Inflammatory macrophage (primary cell): ENCODE measurements at places on chromosomes 6 and 20.
A peak's percentile ranks its signal among the peaks of the same experiment; 100 is the strongest.

DNA sequence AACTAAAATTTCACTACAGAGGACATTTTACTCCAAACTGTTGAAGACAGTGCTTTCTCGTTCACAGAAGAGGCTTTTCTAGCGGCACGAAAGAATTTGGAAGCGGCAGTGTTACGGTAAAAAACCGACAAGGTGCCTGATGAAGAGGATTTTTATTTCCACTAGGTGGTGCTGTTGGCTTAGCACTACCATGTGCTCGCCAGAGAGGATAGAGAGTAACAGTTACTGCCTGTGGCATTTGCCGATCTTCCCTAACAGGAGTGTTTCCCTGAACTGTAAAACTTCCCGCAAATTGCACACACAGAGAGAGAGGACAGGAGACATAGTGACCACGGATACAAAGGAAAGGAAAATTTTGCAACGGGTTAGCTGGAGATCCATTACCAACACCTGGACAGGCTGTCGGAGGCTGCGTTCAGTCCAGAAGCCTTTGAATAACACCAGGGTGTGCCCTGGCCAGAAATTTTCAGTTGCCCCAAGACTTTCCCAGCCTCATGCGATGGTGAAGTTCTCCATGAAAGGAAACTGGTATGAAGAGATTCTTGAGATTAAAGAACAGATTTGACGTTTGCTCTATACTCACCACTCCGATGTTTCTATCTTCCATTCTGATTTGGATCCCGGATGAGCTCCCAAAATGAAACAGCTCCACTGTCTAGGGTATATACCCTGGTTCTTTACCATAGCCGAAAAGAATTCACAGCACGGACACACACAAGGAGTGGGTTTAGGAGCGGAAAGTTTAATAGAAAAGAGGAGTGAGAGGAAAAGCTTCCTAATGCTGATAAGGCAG lies 48.1 kb downstream of the HLA-DPB1 start:
- DNase-seq: peak; percentile 67

DNA sequence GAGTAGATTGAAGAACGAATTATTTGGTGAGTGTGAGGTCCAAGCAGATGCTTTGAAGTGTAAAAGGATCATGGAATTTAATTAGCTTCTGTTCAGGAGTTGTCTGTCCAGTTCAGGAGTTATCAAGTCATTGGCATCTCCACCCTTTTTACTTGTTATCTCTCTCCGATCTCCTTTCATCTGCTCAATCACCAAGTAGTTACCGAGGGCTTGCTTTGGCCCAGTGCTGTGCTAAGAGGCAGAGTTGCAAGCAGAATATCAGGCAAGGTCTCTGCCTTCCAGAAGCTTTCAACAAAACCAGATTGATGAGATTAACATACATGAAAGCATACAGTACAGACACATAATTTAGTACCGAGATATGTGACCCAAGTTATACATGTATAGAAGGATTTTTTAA lies 10.2 kb upstream of the TNFRSF21 start:
- DNase-seq: no peak

- no peak for DNase-seq
These were observed 230.9 kb downstream of the ZNF217 start for GRCh38 chr20:53362736-53363135.

DNA sequence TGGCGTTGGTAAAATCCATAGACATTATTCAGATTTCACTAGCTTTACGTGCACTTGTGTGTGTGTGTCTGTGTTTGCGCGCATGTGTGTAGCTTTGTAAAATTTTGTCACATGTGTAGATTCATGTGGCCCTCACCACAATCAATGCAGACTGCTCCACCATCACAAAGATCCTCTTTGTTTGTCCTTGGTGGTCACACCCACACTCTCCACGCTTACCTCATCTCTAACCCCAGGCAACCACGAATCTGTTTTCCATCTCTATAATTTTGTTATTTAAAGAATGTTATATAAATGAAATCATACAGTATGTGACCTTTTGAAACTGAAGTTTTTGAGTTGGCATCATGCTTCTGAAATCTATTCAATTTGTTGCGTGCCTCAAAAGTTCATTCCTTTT lies 58.5 kb downstream of the GRM1 start:
- no peak for DNase-seq

DNA sequence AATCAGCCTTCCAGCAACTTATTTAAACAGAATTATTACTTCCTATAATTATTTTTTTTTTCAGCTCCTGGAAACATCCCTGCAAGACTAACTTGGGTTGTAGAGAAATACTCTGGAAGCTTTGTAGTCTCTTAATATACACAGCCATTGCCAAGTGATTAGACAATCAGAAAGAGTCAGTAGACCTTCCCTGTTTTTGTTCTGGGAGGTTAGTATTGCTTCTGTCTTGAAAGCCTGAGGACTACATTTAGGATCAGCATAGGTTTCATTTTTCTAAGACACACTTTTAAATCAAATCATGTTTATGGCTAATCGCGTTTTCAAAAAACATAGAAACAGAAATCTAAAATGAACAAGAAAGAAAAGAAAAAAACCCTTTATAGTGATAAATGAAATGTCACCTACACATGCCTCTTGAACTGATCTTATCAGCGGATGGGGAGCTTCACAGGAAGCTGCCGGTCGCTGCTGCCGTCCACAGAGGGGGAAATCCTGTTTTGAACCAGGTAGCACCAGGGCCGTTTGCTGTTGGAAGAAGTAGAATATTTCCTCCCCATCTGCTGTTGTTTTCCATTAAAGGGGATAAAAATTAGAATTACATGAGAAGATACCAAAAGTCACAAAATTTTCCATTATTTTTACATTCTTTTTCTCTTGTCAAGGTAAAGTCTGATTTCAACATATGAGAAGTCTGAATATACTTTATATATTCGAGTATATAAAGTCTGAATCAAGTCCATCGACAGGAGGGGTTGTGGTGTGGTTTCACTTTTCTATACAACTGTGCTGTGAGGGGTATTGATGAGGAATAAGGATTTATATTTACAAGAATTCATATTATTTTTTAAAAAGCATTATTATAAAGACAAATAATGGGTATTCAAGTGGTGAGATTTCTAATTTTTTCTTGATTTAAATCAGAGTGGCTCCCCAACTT lies 94.6 kb downstream of the ARMC2 start:
- no peak for DNase-seq

DNA sequence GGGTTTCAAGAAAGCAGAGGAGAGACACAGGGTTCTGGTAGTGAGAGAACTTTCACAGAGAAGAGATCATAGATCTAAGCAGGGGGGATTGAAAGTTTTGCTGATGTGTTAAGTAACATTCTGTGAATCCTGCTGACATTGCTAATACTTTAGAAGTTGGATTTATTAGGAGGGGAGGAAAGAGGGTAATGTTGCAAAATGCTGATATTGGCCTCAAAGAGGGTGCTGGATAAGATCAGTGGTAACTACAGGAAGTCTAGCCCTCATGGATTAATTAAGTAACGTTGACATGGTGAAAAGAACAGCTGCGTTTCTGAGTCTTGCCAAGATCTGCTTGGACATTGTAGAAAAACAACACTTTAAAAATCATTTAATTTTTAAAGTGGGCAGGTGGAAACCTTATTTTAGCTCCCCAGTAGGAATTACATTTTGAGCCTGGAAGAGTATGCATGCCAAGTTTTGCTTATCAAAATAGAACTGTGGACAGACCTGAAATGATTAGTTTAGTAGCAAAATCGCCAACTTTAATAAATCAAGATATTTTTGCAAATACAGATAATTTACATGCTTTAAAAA lies 606.0 kb upstream of the HTR1E start:
- no peak for DNase-seq

DNA sequence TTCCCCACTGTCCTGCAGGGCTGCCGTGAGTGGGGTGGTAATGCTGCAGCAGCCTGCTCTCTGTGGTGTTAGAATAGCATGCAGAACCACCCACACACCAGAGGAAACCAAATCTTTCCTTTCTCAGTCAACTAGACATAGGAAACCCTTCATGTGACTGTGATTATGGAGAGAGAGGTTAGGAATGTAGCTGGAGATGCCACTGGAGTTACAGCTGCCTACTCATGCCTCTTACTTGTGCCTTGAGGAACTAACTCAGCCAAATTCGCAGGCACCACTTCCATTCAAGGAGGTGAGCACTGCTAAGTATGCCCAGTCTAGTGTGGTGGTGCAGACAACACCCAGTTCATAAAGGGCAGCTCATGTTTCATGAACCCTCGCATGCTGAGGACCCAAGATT lies 27.4 kb downstream of the MUC22 start:
- DNase-seq: peak; percentile 5

DNA sequence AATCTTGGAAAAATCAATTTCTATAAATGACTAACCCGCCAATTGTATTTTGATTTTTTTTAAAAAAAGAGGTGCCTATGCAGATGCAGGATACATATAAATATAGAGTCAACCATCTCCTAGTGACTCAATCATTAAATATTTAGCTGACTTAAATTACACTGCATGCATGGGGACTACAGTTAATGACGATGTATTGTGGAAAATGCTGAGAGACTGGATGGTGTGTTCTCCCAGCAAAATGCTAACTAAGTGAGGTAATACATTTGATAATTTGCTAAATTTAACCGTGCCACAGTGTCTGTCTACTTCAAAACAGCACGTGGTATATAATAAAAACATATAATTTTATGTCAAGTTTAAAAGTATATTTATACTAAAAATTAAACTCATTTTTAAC lies 341.6 kb downstream of the PRKN start:
- no peak for DNase-seq

GRCh38 chr20:15439551-15439950 lies 1102.1 kb upstream of the FLRT3 start:
- DNase-seq: no peak

- no peak for DNase-seq
These were observed 29.1 kb downstream of the BFSP1 start for GRCh38 chr20:17502105-17502504.

- DNase-seq: peak; percentile 70
These were observed 24.4 kb downstream of the PTPN1 start for GRCh38 chr20:50534567-50534966.

- no peak for DNase-seq
These were observed 133.1 kb downstream of the HFE start for GRCh38 chr6:26220145-26220970.

DNA sequence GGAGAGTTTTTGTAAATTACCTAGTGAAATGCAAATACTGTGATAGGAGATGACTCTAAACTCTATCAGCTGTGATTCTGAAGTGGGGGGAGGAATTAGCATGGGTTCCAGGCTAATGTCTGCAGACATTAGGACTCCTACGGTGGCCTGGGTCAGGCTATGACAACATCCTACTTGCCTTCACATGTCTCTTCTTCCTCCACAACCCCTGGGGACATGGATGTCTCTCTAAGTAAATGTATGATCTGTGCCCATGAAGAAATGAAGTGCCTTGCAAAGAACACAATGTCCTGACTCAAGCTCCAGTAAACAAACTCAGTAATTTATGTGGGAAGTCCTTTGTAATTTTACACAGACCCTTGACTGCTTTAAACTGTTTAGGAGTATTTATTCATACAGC lies 165.8 kb upstream of the EEF1E1 start:
- no peak for DNase-seq

DNA sequence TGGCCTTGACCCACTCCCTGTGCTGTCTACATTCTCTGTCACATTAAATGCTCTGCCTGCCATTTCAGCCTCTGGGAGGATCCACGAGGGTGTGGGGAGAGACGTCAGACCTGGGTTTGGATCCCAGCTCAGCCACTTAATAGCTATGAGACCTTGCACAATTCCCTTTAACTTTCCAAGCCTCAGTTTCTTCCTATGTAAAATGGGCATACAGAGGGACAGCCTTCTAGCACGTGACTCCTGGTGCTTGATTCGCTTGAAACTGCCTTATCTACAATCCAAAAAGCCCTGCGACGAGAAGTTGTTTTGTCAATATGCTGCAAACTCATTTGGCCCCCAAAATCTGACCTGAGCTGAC lies 40.0 kb downstream of the TOX2 start:
- no peak for DNase-seq

DNA sequence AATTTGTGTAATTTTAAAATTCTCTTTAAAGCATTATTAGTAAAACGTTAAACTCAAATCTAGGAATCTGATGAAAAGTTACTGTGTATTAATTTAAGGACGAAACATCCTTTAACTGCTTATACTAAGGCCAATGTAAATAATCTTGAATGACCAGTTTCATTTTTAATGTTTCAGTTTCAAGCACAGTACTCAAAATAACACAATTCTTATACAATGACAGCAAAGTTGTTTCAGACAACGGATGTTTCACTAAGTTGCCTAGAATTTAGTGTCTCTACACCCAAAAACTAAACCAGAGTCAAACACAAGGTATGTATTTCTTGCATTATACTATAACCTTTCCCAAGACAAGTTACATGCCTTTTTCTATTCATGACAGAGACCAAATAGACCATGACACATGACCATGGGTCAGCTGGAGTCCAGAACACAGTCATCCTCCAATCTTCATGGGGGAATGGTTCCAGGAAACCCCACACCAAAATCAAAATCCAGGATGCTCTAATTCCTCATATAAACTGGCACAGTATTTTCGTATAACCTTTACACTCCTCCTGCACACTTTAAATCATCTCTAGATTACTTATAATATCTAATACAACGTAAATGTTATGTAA lies 7.7 kb downstream of the PHIP start:
- no peak for DNase-seq

GRCh38 chr20:58890518-58891085 lies 38.1 kb downstream of the GNAS start:
- DNase-seq: peak; percentile 66

DNA sequence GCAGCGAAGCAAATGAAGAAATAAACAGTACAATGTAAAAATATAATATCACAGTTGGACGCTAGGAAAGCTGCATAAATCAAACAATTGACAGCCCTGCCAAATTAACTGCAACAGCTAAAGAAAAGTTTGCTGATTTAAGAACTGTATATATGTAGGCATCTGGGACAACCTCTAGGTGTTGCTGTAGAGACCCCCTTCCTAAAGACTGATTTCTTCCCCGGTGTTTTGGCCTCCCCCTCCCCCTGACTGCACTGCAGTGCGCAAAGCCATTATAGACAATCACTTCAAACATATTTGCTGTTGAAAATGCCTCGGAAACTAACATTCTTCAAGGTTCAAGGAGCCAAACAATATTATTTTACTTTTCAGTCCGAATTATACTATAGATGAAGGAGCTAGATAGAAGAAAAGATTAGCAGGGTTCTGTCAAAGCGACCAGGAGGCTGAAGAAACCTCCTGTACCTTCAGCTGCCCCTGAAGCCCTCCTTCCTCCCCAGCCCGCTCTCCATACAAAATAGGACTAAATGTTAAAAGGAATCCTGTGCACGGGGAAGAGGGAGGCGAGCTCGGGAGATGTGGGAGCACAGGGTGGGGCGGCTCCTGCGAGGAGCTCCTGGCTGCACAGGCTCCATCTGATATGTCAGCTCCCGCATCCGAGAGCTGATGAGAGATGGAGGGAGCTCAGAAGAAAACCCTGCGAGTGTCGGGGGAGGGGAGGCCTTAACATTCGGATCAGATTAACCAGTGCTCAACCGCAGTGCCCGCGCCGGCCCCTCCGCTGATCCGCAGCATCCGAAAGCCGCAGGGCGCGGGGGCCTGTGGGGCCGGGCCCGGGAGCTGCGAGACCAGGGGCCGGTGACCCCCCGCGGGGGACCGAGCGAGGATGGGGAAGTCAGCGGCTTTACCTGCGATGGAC lies 822 bp downstream of the ELOVL4 start:
- DNase-seq: no peak
